Pulmonary artery endothelial cell (primary cell): ENCODE measurements at places on chromosomes 3 and 15. TPM values are rescaled to one million over a fixed set of nuclear protein-coding genes. Genes with fewer than 3 reads are reported as not detected.

The STARD5 gene
- 0.20 and 0.71 TPM in 2 replicates for total RNA-seq

The LHFPL4 gene
- not detected in 2 replicates for total RNA-seq

The CD200R1 gene
- total RNA-seq, result not detected in 2 replicates

The CD200 gene
- total RNA-seq, result 0.95 and 8.1 TPM in 2 replicates

The SPATA12 gene
- 0.04 and 0.07 TPM in 2 replicates for total RNA-seq

The GOLGA6L7 gene
- not detected in 2 replicates for total RNA-seq

The MEX3B gene
- total RNA-seq, result 7.9 and 9.6 TPM in 2 replicates

The CFAP91 gene
- total RNA-seq, result 0.14 and 0.92 TPM in 2 replicates

The CTXN2 gene
- total RNA-seq, result under 0.01 TPM in 1 of 2 replicates, not detected in the other

The C3orf80 gene
- total RNA-seq, result 0.04 and 0.07 TPM in 2 replicates

The LYSMD2 gene
- total RNA-seq, result 11.0 and 16.1 TPM in 2 replicates
